ENCODE measurements at places on chromosomes 2 and 18. TPM values are rescaled to one million over a fixed set of nuclear protein-coding genes. Genes with fewer than 3 reads are reported as not detected.

- DNase-seq: no peak
Measured at GRCh38 chr2:136424112-136424511, 306.2 kb upstream of the CXCR4 start.

CPO gene
- total RNA-seq: 0.48 TPM

DTNA gene
- 12.3 TPM for total RNA-seq

TOGARAM2 gene
- total RNA-seq: not detected

FOXI3 gene
- not detected for total RNA-seq

ATP8B1 gene
- total RNA-seq: 56.7 TPM
